ENCODE measurements at places on chromosomes 5 and 9. TPM values are rescaled to one million over a fixed set of nuclear protein-coding genes. Genes with fewer than 3 reads are reported as not detected.
A peak's percentile ranks its signal among the peaks of the same experiment; 100 is the strongest.

CDKN2A gene
- total RNA-seq = 3.6 TPM

WNT8A gene
- not detected for total RNA-seq

DRD1 gene
- total RNA-seq = not detected

TMEM252 gene
- total RNA-seq = not detected

LVRN gene
- total RNA-seq = not detected

ERGIC1 gene
- 183 TPM for total RNA-seq

GOLGA1 gene
- 12.5 TPM for total RNA-seq

GRCh38 chr5:115379622-115380344, 83.3 kb upstream of the CCDC112 start:
- peak; percentile 69 for DNase-seq

DNA sequence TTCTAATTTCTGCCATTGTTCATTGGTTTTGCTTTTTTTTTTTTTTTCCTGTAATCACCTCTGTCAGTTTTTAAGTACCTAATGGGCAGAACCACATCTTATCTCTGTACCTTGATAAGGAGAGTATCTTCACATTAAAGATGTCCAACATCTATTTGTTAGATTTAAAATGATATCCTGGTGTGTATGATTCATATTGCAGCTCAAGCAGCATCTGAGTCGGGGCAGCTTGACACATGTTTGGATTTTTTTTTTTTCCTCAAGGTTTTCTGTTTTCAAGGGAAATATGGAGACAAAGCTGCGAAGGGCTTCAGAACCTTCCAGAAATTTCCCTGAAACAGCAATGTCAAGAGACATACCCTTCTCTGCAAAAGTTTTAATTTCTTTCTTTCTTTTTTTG, 164.7 kb downstream of the DOCK2 start:
- no peak for DNase-seq

- DNase-seq = no peak
Observed at GRCh38 chr9:69215774-69216485, 41.9 kb downstream of the TJP2 start.

GRCh38 chr5:35803191-35803651, 53.5 kb upstream of the IL7R start:
- peak; percentile 10 for DNase-seq

GRCh38 chr5:42636425-42636824, 120.2 kb upstream of the CCDC152 start:
- DNase-seq = no peak

- DNase-seq = no peak
Observed at GRCh38 chr9:16145196-16145950, 592.5 kb downstream of the CCDC171 start.

- no peak for DNase-seq
Observed at GRCh38 chr9:6000955-6001354, 14.5 kb downstream of the RANBP6 start.

- DNase-seq = no peak
Observed at GRCh38 chr9:98081477-98082219, 25.1 kb downstream of the NANS start.

DNA sequence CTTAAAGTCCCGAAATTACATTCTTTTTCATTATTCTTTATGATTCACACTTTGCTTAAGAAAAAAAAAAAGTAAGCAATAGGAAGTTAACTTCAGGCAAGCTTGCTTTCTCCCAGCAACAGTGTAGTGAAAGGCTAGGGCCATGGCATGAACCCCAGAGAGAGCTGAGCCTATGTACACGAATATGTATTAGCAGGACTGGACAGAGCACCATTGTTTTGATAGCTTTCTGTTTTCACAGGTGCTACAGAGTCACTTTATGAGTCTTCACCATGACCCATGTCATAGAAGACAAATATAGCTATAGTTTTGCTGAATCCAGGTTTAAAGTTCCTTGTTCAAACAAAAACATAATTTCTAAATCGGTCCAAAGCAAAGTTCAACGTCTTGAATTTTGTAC, 199.2 kb downstream of the ADAMTSL1 start:
- no peak for DNase-seq

DNA sequence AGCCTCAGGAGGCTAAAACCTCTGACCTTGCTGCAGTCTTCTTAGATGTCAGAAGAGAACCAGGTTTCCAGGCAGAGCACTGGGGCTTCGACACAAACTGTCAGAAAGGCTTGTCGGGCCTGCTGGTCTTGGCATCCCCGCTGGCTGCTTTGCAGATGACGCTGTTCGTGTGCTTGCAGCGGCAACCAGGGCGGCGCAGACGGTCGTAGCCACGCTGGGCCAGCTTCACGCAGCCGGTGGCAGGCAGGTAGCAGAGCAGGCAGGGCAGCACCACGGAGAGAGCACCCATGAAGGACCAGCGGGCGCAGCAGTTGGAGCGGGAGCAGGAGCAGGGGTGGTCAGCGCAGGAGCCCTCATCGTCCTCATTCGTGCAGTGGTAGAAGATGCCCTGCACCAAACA, 10.7 kb downstream of the SPRY4 start:
- no peak for DNase-seq

Measured in kidney epithelial cell (primary cell).